Activated B cell treated with CpG ODN at 0.5 μM for 24 hours (primary cell): ENCODE measurements at places on chromosomes 4 and X. TPM values are rescaled to one million over a fixed set of nuclear protein-coding genes. Genes with fewer than 3 reads are reported as not detected.

UGT2B11 gene
- total RNA-seq = not detected in 2 replicates

TBL1X gene
- total RNA-seq = 37.6 and 38.5 TPM in 2 replicates

APLN gene
- total RNA-seq = not detected in 2 replicates

FGFRL1 gene
- total RNA-seq = 4.2 and 5.6 TPM in 2 replicates

HSD17B13 gene
- total RNA-seq = 0.17 and 0.35 TPM in 2 replicates

SOWAHD gene
- total RNA-seq = 9.7 and 9.9 TPM in 2 replicates

ZMAT1 gene
- 14.8 and 19.8 TPM in 2 replicates for total RNA-seq

HSFX4 gene
- not detected in 2 replicates for total RNA-seq

FAM241A gene
- 1.1 and 1.5 TPM in 2 replicates for total RNA-seq

SLITRK4 gene
- not detected in 2 replicates for total RNA-seq

SPARCL1 gene
- total RNA-seq = not detected in 2 replicates

GRCh38 chrX:112866175-112866574 lies 25.5 kb upstream of the AMOT start:
- no peaks in the 10 kb centered on the region for H3K36me3 ChIP-seq
- no peak overlapping the region for H3K27ac ChIP-seq
- H3K27me3 ChIP-seq = no peaks in the 10 kb centered on the region
- no peak overlapping the region for H3K4me3 ChIP-seq
- H3K4me1 ChIP-seq = no peaks in the 10 kb centered on the region

DNA sequence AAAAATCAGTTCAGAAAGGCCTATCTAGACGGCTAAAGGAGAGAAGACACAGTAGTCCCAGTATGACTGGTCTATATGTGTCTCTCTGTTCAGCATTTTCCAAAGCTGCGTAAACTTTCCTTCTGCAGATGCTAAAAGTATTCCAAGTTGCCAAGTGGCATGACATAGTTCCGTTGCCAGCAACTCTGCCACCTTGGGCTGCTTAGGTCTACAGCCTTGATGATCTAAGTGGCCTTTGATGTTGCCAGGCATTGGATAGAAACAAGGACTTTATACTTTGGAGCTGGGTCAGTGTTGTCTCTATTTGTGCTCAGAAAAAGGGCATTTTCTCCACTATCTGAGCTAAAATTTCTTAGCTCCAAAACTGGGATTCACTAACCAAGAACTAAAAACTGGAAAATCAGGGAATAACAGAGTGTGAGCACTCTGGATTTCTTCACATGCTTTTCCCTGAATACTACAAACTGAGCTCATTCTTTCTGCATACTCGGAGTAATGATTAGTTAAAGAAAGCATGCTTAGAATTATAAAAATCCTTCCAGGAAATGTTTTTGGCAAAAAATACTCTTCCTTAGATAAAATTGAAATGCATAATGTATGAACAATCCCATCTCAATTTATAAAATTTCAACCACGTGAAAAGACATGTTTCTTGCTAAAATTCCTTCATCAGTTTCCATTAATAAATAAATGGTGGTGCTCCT lies 191.4 kb downstream of the ADAMTS3 start:
- H3K27me3 ChIP-seq = peaks cover 1% of the 10 kb centered on the region
- no peak for DNase-seq
- H3K4me1 ChIP-seq = no peaks in the 10 kb centered on the region
- H3K27ac ChIP-seq = no peak overlapping the region
- no peaks in the 10 kb centered on the region for H3K36me3 ChIP-seq

DNA sequence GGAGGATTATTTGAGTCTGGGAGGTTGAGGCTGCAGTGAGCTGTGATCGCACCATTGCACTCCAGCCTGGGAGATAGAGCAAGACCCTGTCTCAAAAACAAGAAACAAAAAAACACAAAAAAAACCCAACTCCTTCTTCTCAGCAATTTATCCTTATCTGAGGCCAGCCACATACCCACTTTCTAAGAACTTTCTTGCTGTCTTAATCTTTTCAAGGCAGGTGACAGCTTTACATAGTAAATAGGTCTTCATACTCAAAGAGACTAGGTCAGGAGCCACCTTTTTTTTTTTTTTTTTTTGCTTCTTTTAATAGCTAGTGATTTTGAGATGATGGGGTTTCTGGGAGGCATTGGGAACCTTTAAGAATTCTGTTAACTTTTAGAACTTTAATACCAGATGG lies 26.1 kb upstream of the ZCCHC13 start:
- DNase-seq = no peak
- H3K4me1 ChIP-seq = peaks cover 14% of the 10 kb centered on the region
- no peaks in the 10 kb centered on the region for H3K27me3 ChIP-seq
- no peak overlapping the region for H3K4me3 ChIP-seq

GRCh38 chr4:179040259-179040658 lies 1598.0 kb upstream of the AGA start:
- no peaks in the 10 kb centered on the region for H3K27me3 ChIP-seq
- no peak overlapping the region for H3K27ac ChIP-seq
- DNase-seq = no peak
- no peaks in the 10 kb centered on the region for H3K36me3 ChIP-seq
- no peak overlapping the region for H3K4me3 ChIP-seq
- H3K4me1 ChIP-seq = no peaks in the 10 kb centered on the region

DNA sequence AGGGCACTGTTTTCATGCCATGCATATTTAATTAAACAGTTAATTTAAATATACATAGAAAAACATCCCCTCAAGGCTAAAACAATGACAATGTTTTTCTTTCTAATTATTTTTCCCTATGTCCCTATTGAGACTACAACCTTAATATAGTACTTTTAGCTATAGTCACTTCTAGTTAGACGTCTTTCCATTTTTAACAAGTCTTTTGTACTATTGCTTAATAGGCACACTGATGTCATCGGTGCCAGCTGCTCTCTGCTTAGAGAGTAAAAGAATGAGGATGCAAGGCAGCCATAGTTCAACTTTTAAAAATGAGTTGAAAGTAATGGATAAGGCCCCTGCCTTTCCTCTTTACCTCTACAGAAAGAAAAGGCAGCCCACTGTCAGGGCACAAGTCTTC lies 191.1 kb downstream of the KCTD8 start:
- no peak for DNase-seq
- H3K36me3 ChIP-seq = no peaks in the 10 kb centered on the region
- no peak overlapping the region for H3K4me3 ChIP-seq
- no peaks in the 10 kb centered on the region for H3K4me1 ChIP-seq

GRCh38 chrX:48696909-48697727 lies 584 bp downstream of the SUV39H1 start:
- H3K27ac ChIP-seq = peak overlapping the region; percentile 70
- H3K36me3 ChIP-seq = peaks cover 25% of the 10 kb centered on the region
- peaks cover 19% of the 10 kb centered on the region for H3K4me1 ChIP-seq
- no peak for DNase-seq

GRCh38 chrX:65871671-65872311 lies 168.1 kb downstream of the VSIG4 start:
- H3K36me3 ChIP-seq = no peaks in the 10 kb centered on the region
- no peak overlapping the region for H3K4me3 ChIP-seq
- no peak for DNase-seq
- H3K27ac ChIP-seq = no peak overlapping the region

DNA sequence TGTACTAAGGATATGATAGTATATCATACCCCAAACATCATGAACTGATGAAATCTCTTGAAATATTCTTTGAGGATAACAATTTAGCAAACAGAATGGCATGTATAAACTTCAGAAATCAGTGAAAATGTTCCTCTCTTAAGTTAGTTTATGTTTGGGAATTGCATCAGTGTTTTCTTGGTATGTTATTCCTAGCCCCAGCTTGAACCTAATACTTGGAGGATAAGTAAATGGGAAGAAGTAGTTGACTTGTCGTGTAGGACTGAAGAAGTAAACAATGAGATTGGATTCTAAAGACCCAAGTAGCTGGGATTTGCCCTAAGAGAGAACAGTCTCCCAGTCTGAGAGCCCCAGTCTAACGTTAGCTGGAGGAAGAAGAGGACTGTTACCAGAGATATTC lies 355.7 kb downstream of the GALNTL6 start:
- H3K27ac ChIP-seq = no peak overlapping the region
- no peaks in the 10 kb centered on the region for H3K36me3 ChIP-seq
- H3K4me1 ChIP-seq = no peaks in the 10 kb centered on the region
- H3K4me3 ChIP-seq = no peak overlapping the region
- no peak for DNase-seq
- H3K27me3 ChIP-seq = no peaks in the 10 kb centered on the region

DNA sequence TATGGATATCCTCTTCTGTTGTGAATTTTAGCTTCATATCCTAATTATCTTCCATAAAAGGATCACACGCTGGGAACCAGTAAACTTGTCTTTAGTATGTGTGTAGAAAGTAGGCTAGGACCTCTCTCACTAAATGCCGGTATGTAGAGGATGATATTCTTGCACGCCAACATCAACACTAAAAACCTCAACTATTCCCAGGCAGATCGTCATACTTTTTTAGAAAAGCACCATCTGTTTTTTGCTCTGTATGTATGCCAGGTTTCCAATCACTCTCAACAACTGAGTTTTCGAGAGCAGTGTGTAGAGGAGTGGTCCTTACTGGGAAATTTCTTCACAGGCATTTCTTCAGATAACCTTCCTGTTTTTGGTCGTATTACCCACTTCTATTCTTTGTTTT lies 283.6 kb downstream of the GALNTL6 start:
- H3K27me3 ChIP-seq = no peaks in the 10 kb centered on the region
- DNase-seq = no peak
- H3K36me3 ChIP-seq = no peaks in the 10 kb centered on the region
- no peaks in the 10 kb centered on the region for H3K4me1 ChIP-seq

DNA sequence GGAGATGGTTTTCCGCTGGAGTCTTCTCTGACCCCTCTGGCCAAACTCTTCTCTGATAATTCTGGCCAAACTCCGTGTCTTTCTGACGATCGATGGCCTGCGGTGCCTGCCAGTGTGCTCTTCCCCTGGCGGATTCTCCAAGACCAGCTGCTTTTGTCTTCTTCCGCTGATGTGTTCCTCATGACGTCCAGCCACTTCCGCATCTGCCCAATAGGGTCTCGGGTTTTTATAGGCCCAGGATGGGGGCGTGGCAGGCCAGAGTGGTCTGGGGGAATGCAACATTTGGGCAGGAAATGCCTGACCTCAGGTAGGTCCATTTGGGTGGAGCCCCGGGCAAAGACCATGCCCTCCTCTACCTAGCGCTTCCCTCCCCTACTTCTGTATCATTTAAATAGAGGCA lies 1542.1 kb downstream of the STIM2 start:
- H3K36me3 ChIP-seq = no peaks in the 10 kb centered on the region
- no peaks in the 10 kb centered on the region for H3K27me3 ChIP-seq
- no peak overlapping the region for H3K27ac ChIP-seq

DNA sequence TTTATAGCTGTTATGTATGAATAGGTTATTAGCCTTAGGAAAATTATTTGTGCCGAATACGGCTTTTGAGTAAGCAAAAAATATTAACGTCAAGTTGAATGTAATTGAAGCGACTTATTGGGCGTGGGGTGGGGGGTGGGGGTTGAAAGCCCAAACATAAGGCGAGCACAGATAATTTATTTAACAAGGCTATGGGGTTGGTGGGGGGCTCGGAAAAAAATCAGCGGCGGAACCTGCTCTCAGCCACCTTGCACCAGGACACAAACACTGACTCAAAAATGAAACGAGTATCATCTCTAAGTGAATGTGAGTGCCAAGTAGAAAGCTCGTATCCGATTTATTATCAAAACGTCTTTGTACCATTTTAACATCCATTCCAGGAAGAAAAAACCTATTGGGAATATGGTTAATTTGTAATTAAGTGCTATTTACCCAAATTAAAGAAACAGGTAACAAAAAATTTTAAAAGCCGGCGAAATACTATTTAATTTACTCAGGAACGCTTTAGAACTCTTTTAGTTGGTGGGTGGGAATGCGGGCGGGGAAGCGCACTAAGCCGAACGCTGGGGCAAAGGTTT lies 902 bp upstream of the LARP1B start:
- H3K4me3 ChIP-seq = peak overlapping the region; percentile 84
- no peaks in the 10 kb centered on the region for H3K36me3 ChIP-seq
- DNase-seq = no peak
- peak overlapping the region; percentile 90 for H3K27ac ChIP-seq

GRCh38 chr4:82124365-82124764 lies 249.4 kb downstream of the HNRNPD start:
- no peaks in the 10 kb centered on the region for H3K4me1 ChIP-seq
- no peak overlapping the region for H3K4me3 ChIP-seq
- H3K27me3 ChIP-seq = peaks cover 9% of the 10 kb centered on the region
- DNase-seq = no peak
- no peak overlapping the region for H3K27ac ChIP-seq

GRCh38 chr4:68218044-68218443 lies 27.4 kb downstream of the TMPRSS11B start:
- DNase-seq = no peak
- no peaks in the 10 kb centered on the region for H3K27me3 ChIP-seq
- H3K27ac ChIP-seq = no peak overlapping the region
- H3K36me3 ChIP-seq = no peaks in the 10 kb centered on the region
- no peaks in the 10 kb centered on the region for H3K4me1 ChIP-seq
- no peak overlapping the region for H3K4me3 ChIP-seq

DNA sequence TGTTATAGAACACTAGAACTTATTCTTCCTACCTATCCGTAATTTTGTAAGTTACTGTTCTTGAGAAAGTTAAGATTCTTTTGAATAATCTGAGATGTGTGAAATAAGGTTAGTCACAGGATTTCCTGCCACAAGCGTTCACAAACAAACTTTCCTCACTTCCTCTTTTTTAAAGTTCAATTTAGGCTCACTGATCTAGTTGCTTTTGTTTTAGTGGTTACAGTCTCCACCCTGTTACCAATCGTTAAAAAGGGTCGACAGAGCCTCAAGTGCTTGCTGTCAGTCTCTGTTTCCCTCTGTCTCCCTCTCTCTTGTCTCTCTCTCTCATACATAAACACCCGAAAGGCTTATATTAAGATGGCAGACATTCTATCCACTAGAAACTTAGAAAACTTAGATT lies 35.9 kb upstream of the STK26 start:
- H3K36me3 ChIP-seq = no peaks in the 10 kb centered on the region
- H3K4me3 ChIP-seq = peak overlapping the region; percentile 64
- no peak for DNase-seq
- H3K4me1 ChIP-seq = peaks cover 43% of the 10 kb centered on the region
- H3K27me3 ChIP-seq = no peaks in the 10 kb centered on the region

DNA sequence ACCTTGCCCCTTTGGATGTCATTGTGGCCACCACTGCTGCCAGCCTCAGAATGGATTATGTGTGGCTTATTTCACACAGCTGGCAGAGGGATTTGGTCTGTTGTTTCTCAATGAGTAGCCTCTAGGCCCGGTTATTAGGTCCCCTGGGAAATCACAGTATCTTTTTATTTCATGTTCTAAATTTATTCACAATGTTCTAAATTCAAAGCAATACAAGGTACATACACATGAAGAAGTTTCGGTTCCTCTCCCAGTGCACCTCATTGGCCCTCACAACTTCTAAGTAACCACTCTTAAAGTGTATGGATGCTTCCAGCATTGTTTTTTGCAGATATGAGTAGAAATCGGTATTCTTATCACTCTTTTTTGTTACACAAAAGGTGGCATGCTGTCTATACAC lies 262.7 kb downstream of the RCHY1 start:
- no peak overlapping the region for H3K27ac ChIP-seq
- DNase-seq = no peak
- peaks cover 10% of the 10 kb centered on the region for H3K27me3 ChIP-seq
- H3K4me1 ChIP-seq = peaks cover 17% of the 10 kb centered on the region

DNA sequence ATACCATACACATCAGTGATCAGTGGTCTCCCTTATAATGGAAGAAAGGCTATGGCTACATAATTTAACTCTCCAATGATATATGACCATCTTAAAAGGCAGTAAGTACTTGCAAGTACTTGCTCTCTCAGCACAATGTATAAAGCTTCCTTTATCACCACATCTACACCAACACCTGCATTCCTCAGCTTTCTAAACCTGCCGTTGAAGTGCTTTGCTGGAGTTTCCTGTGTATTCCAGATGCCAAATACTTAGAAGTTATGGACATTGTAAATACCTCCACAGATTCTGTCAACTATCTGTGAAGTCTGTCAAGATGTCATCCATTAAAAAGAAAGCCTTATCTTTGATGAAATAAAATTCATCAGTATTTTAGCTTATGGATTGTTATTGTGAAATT lies 335.0 kb upstream of the GALNTL6 start:
- no peaks in the 10 kb centered on the region for H3K36me3 ChIP-seq
- H3K27ac ChIP-seq = no peak overlapping the region
- DNase-seq = no peak
- H3K4me1 ChIP-seq = no peaks in the 10 kb centered on the region
